ENCODE measurements at places on chromosomes 16 and 17.

DNA sequence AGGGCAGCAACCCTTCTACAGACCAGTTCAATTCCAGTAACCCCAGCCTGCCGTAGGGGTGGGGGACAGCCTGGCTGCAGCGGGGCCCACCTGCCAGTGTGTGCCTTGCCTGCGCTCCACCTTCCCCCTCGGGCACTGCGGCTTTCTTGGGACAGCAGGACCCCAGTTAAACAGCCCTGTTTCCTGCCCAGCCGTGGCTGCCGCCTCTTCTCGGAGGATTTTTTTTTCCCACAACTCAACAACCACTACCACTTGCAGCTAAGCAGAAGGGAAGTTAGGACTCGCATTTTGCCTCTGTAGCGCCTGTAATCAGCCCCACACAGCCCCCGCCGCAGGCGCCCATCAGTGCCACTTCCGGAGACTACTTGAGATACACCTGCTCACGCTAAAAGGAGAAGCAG, 76.1 kb downstream of the RAI1 start:
- no peak for DNase-seq

DNA sequence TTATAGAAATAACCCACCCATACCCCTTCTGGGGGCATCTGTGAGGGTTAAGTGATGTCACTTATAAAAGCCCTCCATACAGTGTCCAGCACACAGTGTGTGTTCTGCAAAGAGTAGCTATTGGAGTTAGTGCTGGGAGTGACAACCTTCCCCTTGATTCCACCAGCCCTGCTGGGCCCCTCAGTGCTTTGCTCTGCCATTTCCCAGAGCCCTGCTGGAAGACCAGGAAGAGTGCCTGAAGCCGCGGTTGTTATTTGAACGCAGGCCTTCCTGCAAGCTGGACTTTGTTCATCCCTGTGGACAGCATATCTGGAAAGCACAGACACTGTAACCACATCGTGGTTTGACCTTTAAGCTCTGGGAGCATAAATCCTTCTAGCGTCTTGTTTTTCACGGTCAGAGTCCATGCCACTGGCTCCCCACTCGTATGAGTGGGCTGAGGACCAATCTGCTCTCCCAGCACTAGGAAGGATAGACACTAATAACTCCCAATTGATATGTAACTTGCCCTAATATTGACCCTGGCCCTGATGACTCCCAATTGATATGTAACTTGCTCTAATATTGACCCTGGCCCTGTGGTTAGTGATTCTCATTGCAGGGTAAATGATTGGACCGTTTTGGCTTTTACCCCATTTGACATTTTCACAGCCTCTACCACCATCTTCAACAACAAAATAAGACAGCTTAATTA, 297.1 kb upstream of the MAF start:
- no peak for DNase-seq

DNA sequence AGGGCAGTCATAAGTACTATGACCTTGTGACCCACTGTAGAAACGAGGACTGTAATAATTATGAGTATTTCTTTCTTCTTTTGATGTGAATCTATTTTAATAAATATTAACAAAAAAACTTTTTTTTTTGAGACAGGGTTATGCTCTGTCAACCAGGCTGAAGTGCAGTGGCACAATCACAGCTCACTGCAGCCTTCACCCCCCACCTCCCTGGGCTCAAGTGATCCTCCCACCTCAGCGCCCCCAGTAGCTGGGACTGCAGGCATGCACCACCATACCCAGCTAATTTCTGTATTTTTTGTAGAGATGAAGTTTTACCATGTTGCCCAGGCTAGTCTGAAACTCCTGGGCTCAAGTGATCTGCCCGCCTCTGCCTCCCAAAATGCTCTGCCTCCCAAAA, 32.6 kb downstream of the SCPEP1 start:
- no peak for DNase-seq

DNA sequence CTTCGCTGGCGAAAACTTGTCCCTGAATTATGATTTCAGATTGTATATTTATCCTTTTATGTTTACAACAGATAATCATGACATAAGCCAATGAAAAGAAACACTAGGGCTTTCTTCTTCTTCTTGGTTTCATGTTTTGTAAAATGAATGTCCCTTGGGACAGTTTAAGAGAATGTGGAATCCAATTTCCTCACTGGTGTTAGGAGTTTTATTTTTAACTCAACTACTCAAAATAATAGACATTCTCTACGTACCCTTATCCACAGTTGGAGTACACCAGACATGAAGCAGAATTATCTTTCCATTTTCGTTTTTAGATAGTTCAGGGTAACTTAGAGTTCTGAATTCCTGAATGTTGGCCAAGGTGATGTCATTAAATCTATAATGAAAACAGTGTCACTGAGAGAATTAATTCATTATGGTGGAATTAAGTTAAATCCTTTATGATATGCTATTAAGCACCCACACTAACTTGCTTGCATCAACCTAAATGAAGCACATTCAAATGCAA, 43.4 kb downstream of the IRX6 start:
- no peak for DNase-seq

GRCh38 chr17:31275116-31275515, 21.9 kb downstream of the OMG start:
- DNase-seq: no peak
